Thoracic aorta (tissue), 2 donors: ENCODE measurements at places on chromosomes 6 and 20. TPM values are rescaled to one million over a fixed set of nuclear protein-coding genes. Genes with fewer than 3 reads are reported as not detected.

The CYP39A1 gene
- 1.1 TPM for total RNA-seq

The DUSP15 gene
- total RNA-seq, result 5.6 TPM

DNA sequence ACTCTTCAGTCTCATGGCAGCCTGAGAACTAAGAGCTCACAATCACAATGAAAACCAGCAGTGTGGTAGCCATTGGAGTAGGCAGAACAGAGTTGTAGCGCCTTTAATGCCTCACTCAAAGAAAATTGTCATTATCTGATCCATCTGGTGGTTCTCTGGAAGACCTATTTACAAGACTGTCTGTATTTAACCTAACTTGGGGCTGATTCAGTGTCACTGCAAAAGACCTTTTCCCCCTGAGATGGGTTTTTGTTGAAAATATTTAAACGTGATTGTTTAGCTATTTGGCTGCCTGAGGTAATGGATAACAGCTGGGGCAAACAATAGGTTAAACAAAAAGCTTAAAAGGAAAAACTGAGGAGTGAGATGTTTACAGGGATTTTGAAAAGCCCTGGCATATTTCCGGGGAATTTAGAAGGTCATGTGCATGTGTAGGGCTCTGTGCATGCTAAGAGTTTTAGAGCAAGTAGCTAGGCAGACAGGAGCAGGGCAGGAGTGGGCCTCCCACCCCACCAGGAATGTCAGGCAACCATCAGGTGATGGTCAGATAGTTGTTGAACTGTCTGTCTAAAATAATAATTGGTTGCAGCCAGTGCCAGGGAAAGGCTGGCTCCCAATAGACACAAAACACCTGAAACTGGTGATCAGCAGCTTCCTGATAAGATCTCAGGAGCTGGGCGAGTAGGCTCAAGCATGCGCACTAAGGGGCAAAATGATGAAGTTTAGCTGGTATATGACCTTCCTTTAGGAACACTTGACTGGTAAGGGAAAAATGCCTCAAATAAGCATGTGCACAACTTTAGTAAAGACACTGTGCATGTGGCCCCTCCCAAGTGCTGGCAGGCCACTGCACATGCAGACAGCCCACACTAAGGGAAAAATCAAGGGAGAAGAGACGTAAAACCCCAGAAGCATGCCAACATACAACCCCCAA, 70.8 kb upstream of the AKIRIN2 start:
- no peaks in the 10 kb centered on the region for H3K27me3 ChIP-seq
- H3K36me3 ChIP-seq, result no peaks in the 10 kb centered on the region
- H3K4me3 ChIP-seq, result no peak overlapping the region
- H3K4me1 ChIP-seq, result no peaks in the 10 kb centered on the region
- DNase-seq, result no peak

- H3K4me1 ChIP-seq, result peaks cover 4% of the 10 kb centered on the region
- H3K27me3 ChIP-seq, result no peaks in the 10 kb centered on the region
Observed at GRCh38 chr6:126266664-126267063, 73.3 kb upstream of the CENPW start.

- H3K27ac ChIP-seq, result no peak overlapping the region
- H3K4me1 ChIP-seq, result peaks cover 16% of the 10 kb centered on the region
- H3K36me3 ChIP-seq, result peaks cover 6% of the 10 kb centered on the region
- no peak for DNase-seq
- H3K27me3 ChIP-seq, result no peaks in the 10 kb centered on the region
- no peak overlapping the region for H3K4me3 ChIP-seq
Observed at GRCh38 chr6:150910561-150910960, 45.1 kb downstream of the MTHFD1L start.

DNA sequence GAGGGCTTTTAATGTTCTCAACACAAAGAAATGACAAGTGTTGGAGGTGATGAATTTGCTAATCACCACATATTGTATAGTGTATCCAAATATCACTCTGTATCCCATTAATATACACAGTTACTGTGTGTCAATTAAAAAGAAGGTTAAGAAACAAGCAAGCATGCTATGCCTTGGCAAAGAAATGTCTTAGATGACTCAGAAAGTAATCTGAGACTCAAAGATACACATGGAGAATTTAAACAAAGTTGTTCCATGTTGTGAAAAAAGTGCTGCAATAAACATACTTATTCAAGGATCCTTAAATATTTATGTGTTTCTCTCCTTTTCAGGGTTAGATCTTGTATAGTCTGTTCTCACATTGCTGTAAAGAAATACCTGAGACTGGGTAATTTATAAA, 300.9 kb downstream of the DHX35 start:
- no peak overlapping the region for H3K27ac ChIP-seq
- no peak overlapping the region for H3K4me3 ChIP-seq
- DNase-seq, result no peak

GRCh38 chr20:29298271-29298590, 1959.2 kb upstream of the DEFB115 start:
- H3K4me3 ChIP-seq, result no peak overlapping the region
- H3K36me3 ChIP-seq, result no peaks in the 10 kb centered on the region
- H3K27me3 ChIP-seq, result no peaks in the 10 kb centered on the region
- H3K4me1 ChIP-seq, result no peaks in the 10 kb centered on the region

GRCh38 chr20:25245461-25245860, 2.4 kb upstream of the PYGB start:
- H3K27me3 ChIP-seq, result no peaks in the 10 kb centered on the region
- no peak overlapping the region for H3K4me3 ChIP-seq
- no peak overlapping the region for H3K27ac ChIP-seq
- no peak for DNase-seq
- H3K4me1 ChIP-seq, result peaks cover 12% of the 10 kb centered on the region
- no peaks in the 10 kb centered on the region for H3K36me3 ChIP-seq
